ENCODE measurements at places on chromosomes 13 and 19. TPM values are rescaled to one million over a fixed set of nuclear protein-coding genes. Genes with fewer than 3 reads are reported as not detected.

DNA sequence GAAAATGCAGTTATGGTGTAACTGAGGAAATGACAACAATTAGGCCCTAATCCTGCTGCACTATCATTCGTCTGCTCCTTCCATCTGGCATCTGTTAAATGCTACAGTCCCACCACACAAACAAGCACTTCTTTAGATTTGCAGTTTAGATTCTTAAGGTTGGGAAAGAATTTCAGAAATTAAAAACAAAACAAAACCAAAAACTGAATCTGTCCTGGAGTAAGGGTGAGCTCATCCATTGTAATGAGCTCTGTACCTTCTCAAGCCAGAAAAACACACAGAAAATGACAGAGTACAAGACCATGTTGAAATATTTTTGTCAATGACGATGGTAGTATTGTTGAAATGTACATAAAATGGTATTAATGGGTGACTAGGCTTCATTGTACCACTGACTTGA is 28.3 kb downstream of the SMAD9 start:
- H3K4me3 ChIP-seq: no peak overlapping the region
- DNase-seq: no peak
- H3K27ac ChIP-seq: no peak overlapping the region
- H3K4me1 ChIP-seq: peaks cover 34% of the 10 kb centered on the region
- no peaks in the 10 kb centered on the region for H3K27me3 ChIP-seq
- H3K36me3 ChIP-seq: peaks cover under 1% of the 10 kb centered on the region

DNA sequence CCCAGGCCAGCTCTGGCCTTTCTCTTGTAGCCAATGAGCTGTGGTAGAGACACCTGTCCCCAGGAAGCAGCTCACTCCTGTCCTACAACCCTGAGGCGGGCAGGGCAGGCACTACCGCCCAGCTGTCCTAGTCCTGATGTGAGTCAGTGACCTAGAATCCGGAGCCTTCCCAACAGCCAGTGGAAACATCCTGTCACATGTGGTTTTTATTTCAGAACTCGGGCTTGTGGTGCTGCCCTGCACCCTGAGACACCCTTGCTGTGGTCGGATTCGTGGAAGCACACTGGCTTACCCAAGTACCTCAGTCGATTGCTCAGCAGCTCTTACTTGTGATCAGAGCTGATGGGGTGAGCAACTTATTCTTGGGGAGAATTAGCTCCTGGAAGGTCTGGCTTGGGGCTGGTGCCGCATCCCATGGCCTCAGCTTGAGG is 83.6 kb upstream of the ARHGEF7 start:
- no peak for DNase-seq
- H3K36me3 ChIP-seq: no peaks in the 10 kb centered on the region
- no peak overlapping the region for H3K27ac ChIP-seq
- peaks cover 23% of the 10 kb centered on the region for H3K27me3 ChIP-seq
- H3K4me3 ChIP-seq: no peak overlapping the region

- no peak for DNase-seq
- H3K4me1 ChIP-seq: peaks cover 27% of the 10 kb centered on the region
- H3K27me3 ChIP-seq: peaks cover 92% of the 10 kb centered on the region
- H3K27ac ChIP-seq: peak within 1 kb of the TSS; percentile 74
- H3K36me3 ChIP-seq: no peaks in the 10 kb centered on the region
Observed at GRCh38 chr13:78603240-78603957, at the start of gene POU4F1. Gene POU4F1, minus strand, starts transcription at chr13:78603552. Its CDS starts 226 bp downstream, at chr13:78603326.

GRCh38 chr13:48192411-48192935 is 40.5 kb upstream of the ITM2B start:
- no peak for DNase-seq
- no peak overlapping the region for H3K27ac ChIP-seq
- H3K4me3 ChIP-seq: no peak overlapping the region
- H3K27me3 ChIP-seq: no peaks in the 10 kb centered on the region

- H3K27me3 ChIP-seq: no peaks in the 10 kb centered on the region
- no peaks in the 10 kb centered on the region for H3K4me1 ChIP-seq
- H3K36me3 ChIP-seq: no peaks in the 10 kb centered on the region
- no peak overlapping the region for H3K4me3 ChIP-seq
Observed at GRCh38 chr13:82224806-82225205, 1657.5 kb downstream of the SLITRK1 start.

DNA sequence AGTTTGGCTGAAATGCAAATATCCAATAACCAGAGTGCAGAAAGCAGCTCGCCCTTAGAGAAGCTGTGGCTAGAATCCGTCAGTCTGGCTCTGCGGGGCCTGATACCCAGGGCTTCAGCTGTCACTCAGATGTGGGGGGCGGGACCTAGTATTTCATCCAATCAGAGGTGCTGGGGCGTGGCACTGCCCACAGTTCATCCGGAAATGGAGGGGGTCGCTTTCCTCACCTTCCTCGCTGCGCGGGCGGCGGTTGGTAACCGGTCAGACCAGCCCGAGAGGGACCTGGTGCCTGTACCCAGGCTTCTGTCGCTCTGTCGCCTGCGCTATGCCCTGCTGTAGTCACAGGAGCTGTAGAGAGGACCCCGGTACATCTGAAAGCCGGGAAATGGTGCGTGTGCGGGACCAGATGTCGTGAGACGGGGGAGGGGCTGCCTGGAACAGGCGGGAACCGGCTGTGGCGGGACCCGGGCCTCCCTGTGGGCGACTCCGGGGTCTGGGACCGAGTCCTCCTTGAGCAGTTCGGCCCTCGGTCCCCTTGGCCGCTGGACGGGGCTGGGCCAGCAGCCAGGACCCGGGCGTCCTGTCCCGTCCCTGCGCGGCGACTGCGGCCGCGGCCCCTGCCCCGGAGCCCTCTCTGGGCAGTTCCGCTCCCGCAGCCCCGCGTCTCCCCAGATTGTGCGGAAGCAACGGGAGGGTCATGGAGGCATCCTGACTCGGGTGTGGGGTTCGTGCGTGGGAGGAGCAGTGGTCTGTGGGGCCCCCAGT is at the start of gene ZNF700:
Gene ZNF700, plus strand, starts transcription at position 222 of the 765 bp plus-strand sequence. Its CDS starts 104 bp downstream, at position 326.
- H3K4me3 ChIP-seq: peak within 1 kb of the TSS; percentile 99
- H3K4me1 ChIP-seq: peaks cover 22% of the 10 kb centered on the region
- no peaks in the 10 kb centered on the region for H3K27me3 ChIP-seq
- peaks cover 36% of the 10 kb centered on the region for H3K36me3 ChIP-seq
- peak; percentile 91 for DNase-seq

GRCh38 chr19:18587561-18587960 is 1.0 kb upstream of the REX1BD start:
- peaks cover 14% of the 10 kb centered on the region for H3K4me1 ChIP-seq
- no peak for DNase-seq
- no peaks in the 10 kb centered on the region for H3K36me3 ChIP-seq
- peaks cover 19% of the 10 kb centered on the region for H3K27me3 ChIP-seq
- no peak overlapping the region for H3K27ac ChIP-seq

DNA sequence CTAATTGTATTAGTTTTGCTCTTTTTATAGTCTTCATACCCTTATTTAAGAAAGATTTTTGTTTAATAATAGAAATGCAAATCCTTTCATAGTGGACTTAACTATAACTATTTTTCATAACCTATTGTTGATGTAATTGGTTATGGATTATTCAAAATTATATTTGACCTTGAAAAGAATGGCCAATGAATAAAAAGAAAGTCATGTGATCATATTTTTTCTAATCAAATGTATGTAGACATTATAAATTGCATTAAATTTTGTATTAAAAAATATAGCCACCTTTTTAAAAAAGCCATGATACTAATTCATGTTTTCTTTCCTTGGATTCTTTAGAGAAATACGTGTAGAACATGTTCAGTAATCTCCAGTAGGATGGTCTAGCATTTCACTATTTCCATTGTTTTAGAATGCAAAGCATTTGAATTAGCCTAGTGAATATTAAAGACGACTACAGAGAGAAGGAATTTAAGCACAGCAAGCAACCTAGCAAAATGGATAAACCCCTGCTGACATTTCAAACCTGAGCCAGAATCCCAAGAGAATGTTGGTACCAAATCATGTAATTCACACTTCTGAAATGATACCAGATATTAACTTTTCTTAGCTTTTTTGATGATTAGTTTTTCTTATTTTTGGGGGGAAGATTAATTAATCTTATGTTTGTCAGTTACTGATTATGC is 1297.4 kb upstream of the MIR17HG start:
- no peak overlapping the region for H3K4me3 ChIP-seq
- DNase-seq: no peak
- H3K27me3 ChIP-seq: no peaks in the 10 kb centered on the region
- H3K36me3 ChIP-seq: no peaks in the 10 kb centered on the region
- H3K4me1 ChIP-seq: no peaks in the 10 kb centered on the region
- H3K27ac ChIP-seq: no peak overlapping the region

GRCh38 chr13:103218253-103218652 is 152.0 kb upstream of the SLC10A2 start:
- no peaks in the 10 kb centered on the region for H3K27me3 ChIP-seq
- H3K36me3 ChIP-seq: no peaks in the 10 kb centered on the region
- no peak overlapping the region for H3K27ac ChIP-seq
- no peaks in the 10 kb centered on the region for H3K4me1 ChIP-seq

DNA sequence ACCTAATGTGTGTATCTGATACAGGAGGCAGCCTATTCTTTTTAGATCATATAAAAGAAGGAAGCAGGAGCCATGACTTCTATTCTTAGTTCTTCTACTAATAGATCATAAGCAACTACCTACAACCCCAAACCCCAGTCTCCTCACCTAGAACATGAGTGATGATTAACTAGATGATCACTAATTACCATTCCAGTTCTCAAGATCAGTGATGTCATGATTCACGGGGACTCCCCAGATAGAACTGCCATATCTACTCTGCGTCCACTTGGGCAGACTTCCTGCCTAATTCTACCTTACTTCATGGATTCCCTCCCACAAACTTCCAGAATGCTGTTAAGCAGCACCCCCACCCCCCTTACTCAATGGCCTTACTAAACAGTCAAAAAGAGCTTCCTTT is 380.1 kb downstream of the FGF14 start:
- no peaks in the 10 kb centered on the region for H3K36me3 ChIP-seq
- no peak overlapping the region for H3K27ac ChIP-seq
- H3K4me3 ChIP-seq: no peak overlapping the region

DNA sequence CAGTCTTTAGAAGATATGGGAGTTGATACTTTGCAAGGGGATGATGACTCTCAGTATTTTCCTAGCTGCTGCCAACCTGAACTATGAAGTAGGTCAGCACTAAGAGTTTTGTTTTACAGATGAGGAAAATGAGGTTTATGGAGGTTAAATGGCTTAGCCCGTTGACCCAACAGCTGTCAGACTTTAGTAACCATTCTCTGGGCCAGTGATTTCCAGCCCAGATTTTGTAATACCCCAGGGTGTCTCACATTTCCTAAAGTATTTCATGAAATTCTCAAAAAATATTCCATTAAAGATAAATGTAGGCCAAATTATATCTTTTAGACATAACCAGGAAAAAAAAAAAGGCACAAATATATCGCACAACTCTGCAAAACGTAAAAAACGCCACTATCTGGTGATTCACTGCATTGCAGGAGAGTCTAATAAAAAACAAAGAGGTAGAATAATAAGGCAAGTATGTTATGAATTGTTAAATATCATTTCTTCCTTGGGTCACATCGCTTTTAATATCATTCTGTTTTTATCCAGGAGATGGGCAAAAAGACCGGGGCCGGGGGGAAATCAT is 112.5 kb downstream of the DACH1 start:
- H3K4me1 ChIP-seq: peaks cover 37% of the 10 kb centered on the region
- no peak overlapping the region for H3K4me3 ChIP-seq
- no peak overlapping the region for H3K27ac ChIP-seq
- no peak for DNase-seq

DNA sequence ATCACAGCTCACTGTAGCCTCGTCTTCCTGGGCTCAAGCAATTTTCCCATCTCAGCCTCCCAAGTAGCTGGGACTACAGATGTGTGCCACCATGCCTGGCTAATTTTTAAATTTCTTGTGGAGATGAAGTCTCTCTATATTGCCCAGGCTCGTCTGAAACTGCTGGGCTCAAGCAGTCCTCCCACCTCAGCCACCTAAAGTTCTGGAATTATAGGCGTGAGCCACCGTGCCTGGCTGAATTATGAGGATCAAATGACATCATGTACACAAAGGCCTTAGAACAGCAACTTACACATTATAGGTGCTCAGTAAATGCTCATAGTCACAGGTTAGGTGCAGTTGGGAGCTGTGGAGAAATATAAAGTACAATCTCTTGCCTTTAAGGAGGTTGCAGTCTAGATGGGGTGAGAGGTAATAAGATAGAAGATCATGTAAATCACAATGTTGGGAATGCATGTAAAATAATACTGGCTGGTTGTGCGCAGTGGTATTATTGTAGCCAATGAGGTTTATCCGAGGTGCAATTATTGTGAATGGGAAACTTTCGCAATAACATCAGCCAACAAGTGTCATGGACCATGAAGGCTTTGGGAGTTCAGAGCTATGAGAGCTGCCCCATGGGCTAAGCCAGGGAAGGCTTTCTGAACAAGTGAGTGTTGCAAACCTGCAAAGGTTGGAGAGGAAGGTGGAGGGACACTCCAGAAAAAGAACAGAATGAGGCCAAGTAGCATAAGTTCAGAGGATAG is 29.8 kb upstream of the CXCL17 start:
- peaks cover 17% of the 10 kb centered on the region for H3K4me1 ChIP-seq
- no peak overlapping the region for H3K27ac ChIP-seq
- no peak overlapping the region for H3K4me3 ChIP-seq
- peaks cover 11% of the 10 kb centered on the region for H3K27me3 ChIP-seq
- DNase-seq: no peak

DNA sequence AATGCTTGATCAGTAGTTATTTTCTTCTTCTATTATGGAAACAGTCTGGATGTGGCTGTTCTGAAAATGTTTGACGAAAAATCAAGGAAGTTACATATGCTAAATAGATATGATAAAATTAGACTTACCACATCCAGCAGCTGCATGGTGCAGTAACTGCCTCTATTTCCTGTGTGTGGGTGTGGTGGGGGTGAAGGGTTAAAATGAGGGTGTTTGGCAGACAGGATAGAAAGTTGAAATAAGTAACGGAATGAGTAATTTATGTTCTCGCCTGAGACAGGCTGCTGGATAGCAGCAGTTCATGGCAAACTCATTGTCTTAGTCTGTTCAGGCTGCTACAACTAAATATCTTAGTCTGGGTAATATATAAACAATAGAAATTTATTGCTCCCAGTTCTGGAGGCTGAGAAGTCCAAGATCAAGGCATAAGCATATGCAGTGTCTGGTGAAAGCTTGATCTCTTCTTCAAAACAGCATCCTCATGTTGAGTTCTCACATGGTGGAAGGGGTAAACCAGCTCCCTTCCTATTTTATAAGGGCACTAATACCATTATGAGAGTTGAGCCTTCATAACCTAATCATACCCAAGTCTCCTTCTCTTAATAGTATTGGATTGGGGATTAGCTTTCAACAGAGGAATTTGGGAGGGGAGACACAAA is 1248.9 kb downstream of the SLITRK5 start:
- H3K27ac ChIP-seq: no peak overlapping the region
- H3K36me3 ChIP-seq: no peaks in the 10 kb centered on the region
- DNase-seq: no peak
- H3K4me3 ChIP-seq: no peak overlapping the region
- no peaks in the 10 kb centered on the region for H3K4me1 ChIP-seq
- no peaks in the 10 kb centered on the region for H3K27me3 ChIP-seq

The PHLDB3 gene
- 114 TPM for total RNA-seq

The ZNF540 gene
- total RNA-seq: 1.1 TPM

The GIPC1 gene
- total RNA-seq: 308 TPM

The MCEMP1 gene
- total RNA-seq: not detected

The TMEM255B gene
- total RNA-seq: 1.9 TPM

The RTBDN gene
- not detected for total RNA-seq

The MIPEP gene
- 41.8 TPM for total RNA-seq

The BSPH1 gene
- not detected for total RNA-seq
